ENCODE measurements at places on chromosomes 4 and X.

GRCh38 chrX:100673397-100673953, 29.5 kb downstream of the SRPX2 start:
- no peak for DNase-seq

- DNase-seq, result no peak
Observed at GRCh38 chr4:106034751-106035150, 139.5 kb downstream of the NPNT start.

GRCh38 chr4:53885668-53886067, 178.7 kb downstream of the CHIC2 start:
- DNase-seq, result no peak

DNA sequence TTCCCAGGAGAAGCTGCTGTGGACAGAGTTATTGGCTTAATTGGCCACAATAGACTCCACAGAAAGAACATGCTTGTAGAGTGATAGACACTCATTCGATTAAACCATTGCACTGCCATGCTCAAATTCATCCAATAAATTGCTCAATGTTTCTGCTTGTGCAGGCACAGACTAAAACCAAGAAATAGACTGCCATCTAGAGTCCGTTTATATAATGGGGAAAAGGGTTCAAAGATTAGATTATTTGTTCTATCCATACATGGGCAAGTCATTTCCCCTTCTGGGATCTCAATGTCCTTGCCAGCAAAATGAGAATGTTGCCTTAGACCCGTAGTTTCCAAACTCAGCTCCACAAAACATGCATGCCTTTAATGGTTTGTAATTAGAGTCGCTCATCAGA, 8.7 kb downstream of the SMIM10 start:
- DNase-seq, result no peak

DNA sequence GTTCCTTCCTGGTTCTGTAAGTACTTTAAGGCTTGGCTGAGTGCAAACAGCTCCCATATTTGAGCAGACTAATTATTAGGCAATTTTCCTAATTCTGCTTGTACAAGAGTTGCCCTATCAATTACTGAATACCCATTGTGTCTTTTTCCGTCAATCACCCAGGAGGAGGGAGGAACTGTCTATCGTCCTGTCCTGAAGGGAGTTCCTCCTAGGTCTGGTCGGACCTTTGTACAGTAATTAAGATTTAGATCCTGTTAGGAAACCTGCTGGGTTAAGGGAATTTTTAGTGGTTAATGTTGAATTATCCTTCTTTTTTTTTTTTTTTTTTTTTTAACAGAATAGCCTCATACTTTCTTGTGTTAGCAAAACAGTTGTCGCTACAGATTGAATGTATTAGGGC, 130.1 kb downstream of the KDM6A start:
- DNase-seq, result no peak

DNA sequence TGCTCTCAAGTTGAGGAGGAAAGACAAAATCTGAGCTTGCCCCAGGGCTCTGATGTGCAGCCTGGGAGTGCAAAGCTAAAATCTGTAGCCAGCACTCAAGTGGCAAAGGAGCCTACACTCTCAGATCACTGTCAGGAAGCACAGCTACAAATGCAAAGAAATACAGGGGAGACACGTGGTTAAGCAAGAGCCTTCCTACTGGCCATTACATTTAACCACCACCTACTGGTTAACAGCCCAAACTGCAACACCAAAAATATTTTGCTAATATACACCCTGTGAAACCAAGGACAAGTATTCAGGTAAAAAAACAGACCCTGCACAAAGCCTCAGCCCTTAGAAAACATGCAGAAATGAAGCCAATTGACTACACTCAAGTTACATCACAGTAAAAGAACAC, 170.4 kb upstream of the FGF16 start:
- no peak for DNase-seq

GRCh38 chrX:15299941-15300851, 15.2 kb downstream of the ASB11 start:
- no peak for DNase-seq

DNA sequence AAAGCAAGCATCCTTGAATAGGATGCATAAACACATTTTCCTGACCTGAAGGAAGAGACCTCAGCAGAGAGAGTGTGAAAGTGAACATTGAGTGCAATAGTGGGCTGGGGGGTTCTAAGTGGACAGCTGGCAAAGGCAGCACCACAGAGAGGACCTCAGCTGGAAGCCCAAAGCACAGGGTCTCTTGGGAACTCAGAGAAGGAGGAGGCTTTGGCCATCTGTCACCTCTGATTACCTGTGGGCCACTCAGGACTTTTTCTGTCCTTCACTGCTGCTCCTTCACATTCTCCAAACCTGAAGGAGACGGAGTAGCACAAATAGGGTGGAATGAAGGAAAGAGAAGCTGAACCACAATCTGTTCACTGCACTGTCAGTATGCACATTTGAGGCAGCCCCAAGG, 37.9 kb upstream of the FAT4 start:
- no peak for DNase-seq

DNA sequence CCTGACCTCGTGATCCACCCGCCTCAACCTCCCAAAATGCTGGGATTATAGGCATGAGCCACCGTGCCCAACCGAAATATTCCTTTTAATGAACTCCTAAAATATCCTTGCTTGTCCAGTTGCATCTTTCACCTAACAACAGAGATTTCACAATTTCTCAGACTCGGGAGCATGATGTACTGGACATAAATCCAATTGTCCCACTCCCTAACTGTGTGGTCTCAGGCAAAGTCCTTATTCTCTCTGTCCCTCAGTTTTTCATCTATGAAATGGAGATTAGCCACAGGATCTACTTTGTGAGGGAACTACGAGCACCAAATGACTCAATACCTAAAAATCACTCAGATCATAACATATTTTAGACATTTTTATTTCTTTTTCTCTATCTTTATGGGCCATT, 9.3 kb downstream of the RAB40A start:
- DNase-seq, result no peak
